HAP-1 (cell line): ENCODE measurements at places on chromosomes 2 and 18.

DNA sequence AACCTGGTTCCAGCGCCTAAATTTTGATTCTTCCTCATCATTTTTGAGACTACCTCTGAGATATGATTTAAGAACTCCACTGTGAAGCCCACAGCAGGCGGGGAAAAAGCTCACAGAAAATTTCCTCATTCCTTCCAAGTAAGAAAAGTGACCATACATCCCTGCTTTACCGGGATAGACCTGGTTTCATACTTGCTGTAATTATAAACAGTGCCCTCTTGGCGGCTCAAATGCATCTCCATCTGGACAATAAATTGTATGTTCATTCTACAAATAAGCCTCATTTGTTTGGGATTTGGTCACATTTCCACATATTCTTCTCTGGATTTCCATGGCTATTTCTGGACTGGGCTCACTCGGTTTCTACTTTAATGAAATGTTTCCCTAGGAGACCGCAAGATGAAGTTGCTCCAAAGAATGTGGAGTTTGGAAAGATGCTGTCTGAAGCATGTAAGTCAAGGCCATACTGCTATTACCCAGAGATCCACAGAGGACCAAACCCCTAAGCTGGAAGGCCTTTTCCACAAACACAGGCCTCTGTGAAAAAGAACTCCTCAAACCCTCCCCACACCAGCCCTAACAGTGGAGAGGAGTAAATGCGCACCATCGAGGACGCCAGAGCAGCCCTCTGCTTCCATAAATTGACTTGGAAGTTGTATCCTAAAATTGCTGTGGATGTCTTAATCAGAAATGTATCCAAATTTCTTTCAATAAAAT is 13.9 kb downstream of the STAT1 start:
- DNase-seq, result no peak

DNA sequence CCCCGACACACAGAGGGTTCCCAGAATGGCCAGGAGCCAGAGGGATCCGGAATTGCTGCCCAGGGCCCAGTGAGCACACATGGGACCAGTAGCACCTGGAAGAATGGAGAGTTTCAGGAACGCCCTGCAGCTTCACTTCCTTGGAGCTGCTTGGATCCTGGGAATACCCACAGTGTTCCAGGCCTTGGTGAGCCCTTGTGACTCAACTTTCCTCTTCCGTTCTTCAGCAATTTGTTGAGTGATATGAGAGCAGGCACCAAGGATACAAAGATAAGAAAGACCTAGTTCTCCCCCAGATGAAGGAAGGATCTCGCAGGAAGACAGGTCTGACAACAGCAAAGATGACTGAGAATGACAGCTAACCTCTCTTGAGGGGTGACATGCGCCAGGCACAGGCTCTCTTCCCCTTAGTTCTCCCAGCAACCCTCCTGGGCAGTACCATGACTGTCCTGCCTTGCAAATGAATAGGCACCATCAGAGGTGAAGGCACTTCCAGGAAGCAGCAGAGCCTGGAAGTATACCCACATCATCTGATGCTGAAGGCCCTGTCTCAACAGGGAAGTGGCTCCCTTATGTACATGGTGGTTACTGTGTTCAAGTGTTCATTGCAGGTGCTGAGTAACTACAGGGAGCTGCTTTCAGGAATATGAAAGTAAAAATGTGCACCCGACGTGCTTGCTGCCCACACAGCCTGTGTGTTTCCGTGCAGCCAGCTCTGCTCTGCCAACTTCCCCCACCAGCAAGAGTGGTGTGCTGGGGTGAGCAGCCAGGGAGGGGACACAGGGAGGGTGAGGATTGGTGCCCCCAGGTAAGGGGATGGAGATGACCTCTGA is 116.2 kb downstream of the STPG4 start:
- no peak for DNase-seq

DNA sequence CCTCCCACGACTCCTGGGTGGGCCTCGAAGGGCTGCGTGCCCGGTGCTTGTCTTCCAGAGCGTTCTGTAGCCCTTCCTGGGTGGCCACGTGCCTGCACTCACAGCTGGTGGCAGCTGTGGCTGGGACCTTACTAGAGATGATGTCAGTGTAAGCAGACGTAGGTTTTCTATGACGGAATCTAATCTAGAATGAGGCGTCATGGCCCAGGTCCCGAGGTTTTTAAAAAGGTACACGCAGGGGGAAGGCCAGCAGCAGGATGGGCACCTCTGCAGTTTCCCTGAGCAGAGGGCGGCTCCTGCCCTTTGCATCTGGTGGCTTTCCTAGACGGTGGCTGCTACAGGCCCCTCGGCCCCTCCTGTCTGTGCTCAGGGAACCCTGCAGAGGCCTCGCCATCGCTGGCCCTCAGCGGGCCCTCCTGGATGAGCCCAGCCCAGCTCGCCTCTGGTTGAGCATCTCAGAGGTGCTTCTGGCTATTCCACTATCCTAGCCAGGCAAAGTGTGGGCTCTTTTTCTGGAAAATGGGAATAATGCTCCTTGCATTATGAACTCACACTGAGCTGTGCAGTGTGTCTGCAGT is 49.6 kb upstream of the PXDN start:
- DNase-seq, result no peak

DNA sequence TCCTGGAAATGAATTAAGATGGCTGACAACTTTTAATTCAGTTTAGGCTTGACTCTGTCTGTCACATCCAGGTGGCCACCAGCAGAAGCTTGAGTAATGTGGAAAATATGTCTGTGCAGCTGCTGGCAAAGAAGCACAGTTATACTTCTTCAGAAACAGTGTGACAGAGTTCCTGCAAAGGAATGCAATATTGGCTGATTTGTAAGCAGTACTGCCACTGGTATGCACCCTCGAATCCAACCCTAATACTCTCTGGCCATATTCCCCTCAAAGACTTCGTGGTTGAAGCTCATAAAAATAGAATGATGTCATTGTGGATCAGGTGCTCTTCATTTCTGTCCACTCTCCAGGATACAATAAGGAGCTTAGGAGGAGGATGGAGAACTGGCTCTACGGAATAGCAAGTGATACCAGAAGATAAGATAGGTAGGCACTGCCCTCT is 86.2 kb downstream of the METTL8 start:
- DNase-seq, result no peak

DNA sequence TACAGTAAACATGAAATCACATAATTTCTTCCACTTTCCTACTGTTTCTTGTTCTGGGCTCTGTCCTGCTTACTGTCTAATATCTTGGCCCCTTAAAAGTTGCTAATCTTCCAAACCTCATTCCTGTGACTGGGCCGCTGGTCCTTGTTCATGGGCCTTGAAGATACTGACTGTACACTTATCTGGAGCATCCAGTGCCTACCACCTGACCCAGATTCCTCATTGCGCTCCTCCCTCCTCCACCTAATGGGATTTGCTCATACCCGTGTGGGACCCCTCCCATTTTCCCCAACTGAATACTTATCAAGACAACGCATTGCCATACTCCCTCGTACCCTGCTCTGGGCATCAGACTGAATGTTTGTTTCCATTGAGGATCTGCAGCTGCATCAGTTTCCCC is 6.1 kb upstream of the IL37 start:
- DNase-seq, result no peak

DNA sequence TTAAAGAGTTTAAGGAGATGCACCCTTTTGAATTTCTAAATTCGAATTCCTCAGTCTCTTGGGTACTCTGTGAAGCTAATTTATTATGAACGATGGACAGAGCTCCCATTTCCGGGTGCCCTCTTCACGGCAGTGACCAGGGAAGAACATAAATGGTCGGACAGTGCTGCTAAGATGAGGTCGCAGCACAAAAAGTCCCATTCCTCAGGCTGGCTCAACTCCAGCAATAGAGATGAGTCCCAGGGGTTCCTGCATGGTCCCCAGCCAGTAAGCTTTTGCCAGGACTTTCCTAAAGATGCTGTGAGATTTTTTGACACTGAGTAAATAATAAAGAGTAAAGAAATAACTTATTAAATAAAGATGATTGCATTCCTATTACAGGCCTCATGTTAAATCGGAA is 43.0 kb upstream of the STK39 start:
- DNase-seq, result no peak

- DNase-seq, result no peak
These were observed 583.6 kb upstream of the PIK3C3 start for GRCh38 chr18:41371156-41372045.

- DNase-seq, result no peak
These were observed 339.6 kb downstream of the CYRIA start for GRCh38 chr2:16325976-16326510.

DNA sequence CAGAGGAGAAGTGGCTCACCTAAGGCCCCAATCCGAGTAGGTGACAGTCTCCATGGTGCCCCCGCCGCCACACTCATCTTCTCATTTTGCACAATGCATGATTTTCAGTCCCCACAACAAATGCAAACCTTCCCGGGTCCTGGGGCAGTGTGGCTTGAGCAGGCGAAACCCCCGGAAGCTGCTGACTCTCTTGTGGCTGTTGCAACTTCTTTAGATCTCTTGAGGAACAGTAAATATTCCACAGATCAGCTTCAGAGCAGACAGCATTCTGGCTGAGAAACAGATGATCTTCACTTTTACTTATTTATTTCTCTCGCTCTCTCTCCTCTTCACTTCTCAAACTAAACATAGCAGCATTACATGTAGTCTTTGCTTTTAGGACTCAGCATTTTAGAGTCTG is 51.9 kb downstream of the ASAP2 start:
- no peak for DNase-seq

DNA sequence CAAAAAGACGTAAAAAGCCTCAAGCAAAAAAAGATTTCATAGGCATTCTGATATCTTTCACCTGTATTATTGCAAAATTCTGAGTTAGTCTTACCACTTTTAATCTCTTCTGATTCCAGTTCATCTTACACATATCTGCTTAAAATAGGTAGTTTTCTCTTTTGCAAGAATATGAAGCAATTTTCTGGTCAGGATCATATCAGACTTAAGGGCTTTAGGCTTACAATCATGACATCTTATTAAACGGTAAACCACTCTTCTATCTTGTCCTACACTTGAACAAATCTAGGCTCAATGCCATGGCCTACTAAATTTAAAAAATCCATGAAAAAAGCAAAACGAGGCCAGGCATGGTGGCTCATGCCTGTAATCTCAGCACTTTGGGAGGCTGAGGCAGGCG is 50.1 kb upstream of the GAREM1 start:
- DNase-seq, result no peak

- no peak for DNase-seq
These were observed 143.6 kb downstream of the CCDC148 start for GRCh38 chr2:158312981-158313380.
